ENCODE measurements at places on chromosomes 2 and 18.
A peak's percentile ranks its signal among the peaks of the same experiment; 100 is the strongest.

- no peak for DNase-seq
Measured at GRCh38 chr2:3492951-3493614, 26.2 kb downstream of the ADI1 start.

DNA sequence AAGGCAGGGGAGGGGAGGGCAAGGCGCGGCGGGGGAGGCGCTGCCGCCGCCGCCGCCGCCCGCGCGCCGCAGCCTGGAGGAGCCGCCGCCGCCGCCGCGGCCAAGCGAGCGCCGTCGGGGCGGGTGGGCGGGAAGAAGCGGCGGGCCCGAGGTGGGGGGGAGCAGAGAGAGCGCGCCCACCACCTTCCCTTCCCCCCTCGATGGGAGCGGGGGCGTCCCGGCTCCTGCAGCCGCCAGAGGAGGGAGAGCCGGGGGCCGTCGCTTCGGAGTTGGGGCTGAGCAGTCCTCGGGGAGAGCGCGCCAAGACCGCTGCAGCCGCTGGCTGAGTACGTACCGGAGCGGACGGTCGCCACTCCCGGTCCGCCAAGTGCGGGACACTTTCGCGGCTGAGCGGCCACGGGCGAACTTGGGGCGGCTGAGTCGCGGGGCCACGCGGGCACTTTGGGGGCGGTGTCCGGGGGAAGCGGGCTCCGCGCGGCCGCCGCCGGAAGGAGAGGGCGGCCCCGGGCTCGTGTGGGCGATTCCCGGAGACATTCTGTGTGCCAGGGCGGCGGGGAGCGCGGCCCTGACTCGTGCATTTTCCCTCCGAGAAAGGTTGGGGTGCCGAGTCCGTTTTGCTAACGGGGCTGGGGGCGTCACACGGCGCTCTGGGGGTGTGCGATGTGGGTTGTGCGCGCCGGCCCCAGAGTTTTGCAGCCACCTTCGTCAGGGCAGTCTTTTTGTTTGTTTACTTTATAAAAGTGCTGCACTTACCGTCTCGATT lies at the start of gene NAB1:
TSS of gene NAB1 (plus strand) at position 49 of the 763 bp plus-strand sequence. CDS start 10,094 bp downstream, outside the sequence.
- peak; percentile 47 for DNase-seq

- no peak for DNase-seq
Measured at GRCh38 chr2:157935378-157935906, 59.3 kb upstream of the ACVR1 start.

- peak; percentile 20 for DNase-seq
Measured at GRCh38 chr2:217412721-217413120, 552.9 kb upstream of the TNP1 start.

DNA sequence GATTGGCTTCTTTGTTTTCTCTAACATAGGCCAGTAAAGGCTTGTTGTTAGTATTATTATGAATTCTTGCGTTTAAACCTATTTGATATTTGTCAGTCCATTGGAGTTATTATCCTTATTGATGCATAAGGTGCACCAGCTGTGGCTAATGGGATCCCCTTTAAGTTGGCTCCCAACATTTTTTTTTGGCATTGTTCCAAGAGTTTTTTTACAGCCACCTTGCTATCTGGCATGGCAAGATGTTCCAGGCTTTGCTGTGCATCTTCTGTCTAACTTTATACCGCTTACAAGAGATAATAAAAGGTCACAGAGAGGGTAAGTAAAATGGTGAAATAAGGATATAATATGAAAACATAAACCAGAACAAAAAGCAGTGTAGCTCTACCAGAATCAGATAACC lies 157.5 kb upstream of the TACR1 start:
- peak; percentile 42 for DNase-seq

GRCh38 chr2:202824901-202825300 lies 46.7 kb downstream of the ICA1L start:
- no peak for DNase-seq

DNA sequence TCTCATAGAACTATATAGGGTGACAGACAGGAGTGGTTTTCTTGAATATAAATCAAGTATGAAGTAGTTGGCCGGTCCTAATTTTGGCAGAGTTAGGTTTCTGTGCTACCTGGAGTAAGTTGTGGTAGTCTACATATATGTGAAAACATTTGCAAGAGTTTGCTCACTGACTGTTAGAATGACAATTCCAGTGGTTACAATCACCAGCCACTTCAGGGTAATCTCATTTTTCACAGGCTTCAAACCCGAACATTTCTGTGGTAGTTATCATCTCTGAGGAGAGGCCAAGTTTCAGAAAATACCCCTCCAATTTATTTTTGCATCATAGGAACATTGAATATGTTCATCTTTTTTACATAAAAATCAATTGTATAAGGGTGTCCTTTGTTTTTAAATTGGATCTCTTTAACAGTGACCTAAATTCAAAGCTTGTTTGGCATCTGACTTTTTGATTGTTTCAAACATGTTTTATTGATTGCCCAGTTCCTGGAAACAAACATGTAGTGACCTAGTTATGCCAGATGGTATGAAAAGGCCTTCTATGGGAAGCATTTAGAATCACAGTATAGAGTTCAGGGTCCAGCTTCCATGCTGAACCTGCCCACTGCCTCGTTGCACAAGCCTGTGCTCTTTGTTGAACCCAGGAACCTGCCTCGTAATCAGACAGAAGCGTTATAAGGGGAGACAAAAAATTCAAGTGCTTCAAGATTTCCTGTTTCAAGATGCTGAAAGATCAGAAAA lies 250.6 kb downstream of the LTBP1 start:
- no peak for DNase-seq

- peak; percentile 12 for DNase-seq
Measured at GRCh38 chr18:33507019-33507418, 66.5 kb upstream of the CCDC178 start.

GRCh38 chr2:51789918-51790317 lies 758.0 kb upstream of the NRXN1 start:
- DNase-seq, result no peak

DNA sequence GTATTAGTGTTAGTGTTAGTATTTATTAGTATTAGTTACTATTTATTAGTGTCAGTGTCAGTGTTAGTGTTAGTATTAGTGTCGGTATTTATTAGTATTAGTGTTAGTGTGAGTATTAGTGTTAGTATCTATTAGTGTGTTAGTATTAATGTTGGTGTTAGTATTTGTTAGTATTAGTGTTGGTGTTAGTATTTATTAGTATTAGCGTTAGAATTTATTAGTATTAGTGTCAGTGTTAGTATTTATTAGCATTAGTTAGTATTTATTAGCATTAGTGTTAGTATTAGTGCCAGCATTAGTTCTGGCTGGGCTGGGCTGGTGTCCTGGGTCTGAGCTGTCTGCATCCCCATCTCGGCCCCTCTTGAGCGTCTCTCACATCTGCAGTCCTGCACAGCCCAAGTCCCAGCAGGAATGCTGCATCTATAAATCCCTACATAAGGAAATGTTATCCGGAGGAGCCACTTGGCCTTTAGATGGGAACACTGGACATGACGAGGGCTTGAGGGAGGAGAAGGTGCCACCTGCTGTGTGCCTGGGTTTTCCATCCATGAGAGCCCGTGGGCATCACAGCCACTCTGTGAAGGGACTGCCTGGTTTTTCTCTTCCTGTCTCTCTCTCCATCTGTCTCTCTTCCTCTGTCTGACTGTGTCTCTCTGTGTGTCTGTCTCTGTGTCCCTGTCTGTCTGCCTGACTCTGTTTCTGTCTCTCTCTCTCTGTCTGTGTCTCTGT lies 33.6 kb downstream of the TWIST2 start:
- no peak for DNase-seq

DNA sequence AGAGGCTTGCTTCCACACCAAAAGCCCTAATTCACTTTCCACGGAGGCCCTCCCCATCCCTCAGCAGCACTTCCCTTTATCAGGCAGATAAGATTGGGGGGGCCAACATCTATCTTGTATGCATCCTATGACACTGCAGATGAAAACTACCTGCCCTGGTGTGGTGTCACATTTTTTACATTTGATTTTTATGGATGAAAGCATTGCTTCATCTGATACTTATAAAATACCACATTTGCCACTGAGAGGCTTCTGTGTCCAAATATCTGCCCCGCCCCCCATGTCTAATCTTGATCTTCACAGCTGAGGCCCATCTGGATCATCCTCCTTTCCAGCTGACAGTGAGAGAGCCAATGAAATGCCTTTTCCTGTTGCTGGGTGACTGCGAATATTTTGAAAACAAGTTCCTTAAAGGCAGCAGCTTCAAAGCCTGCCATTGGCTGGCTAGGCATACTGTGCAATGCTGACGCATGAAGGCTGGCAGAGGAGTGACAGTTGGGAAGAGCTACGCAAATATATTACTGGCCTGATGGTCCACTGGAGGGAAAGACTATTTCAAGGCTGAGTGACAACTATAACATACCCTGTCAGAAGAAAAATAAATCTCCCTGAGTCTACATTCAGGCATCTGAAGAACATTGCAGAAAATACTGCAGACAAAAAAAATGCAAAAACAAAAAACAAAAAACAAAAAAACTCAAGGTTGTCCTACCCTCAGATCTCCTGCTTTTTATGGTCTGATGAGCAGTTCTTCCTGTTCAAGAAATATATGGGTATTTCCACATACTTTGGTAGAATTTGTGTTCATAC lies 318.7 kb downstream of the PDE11A start:
- peak; percentile 50 for DNase-seq

DNA sequence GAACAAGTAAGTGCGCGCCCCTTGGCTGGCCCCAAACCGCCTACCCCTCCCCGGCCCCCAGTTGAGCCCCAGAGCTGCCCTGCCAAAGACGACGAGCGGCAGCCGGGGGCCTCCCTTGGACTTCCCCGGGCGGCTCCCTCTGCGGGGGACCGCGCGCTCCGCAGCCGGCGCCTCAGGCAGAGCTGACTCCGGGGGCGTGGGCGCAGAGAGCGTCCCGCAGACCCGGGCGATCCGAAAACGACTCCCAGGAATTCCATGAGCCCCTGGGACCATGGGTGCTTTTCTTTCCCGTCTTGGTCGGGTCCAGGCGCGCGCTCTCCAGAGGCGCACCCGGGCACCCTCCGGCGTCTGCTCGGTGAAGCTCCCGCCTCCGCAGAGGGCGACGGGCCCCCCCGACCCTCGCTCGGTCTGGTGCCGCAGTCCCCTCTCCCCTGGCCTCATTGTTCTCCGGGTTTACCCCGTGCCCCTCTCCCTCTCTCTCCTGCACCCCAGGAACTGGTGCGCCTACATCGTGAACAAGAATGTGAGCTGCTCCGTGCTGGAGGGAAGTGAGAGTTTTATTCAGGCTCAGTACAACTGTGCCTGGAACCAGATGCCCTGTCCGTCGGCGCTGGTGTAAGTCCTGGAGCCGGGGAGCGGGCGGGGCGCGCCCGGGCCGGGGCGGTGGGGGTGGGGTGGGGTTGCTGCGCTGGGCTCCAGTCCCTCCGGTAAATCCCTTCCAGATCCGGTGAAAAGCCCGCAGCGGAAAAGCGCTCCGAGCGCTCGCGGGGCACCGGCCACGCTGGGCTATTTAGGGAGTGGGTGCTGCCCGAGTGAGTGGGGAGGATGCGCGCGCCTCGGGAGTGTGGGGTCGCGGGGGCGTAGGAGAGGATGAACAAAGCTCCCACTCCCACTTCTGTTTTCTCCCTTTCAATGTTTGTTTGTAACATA lies 776 bp downstream of the EMILIN2 start:
- no peak for DNase-seq

DNA sequence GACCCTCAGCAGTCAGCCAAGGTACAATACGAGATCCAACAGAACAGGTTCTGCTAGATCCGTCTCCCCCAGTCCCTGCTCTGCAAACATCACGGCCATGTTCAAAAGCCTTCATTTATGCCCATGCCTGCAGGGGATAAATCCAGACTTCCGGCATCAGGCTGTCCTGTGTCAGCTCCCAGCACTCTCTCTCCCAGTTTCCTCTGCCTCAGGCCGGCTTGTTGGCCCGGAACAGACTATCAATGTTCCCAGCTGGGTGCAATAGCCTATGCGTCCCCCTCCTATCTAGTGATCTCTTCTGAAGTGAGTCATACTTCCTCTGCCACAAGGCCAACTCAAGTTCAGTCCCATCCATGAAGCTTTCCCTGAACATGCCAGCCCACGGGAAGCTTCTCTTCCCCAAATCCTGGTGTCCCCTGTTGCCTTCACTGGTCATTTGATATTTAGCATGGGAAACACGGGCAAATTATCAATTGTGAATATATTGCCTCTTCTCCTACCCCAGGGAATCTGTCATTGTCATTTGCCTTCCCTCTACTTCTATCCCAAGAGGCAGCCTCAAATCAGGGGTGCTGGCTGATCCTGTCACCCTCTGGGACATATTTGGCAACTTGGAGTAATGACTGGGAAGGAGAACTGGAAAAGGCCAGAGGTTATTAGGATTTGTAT lies 51.1 kb downstream of the CAPN13 start:
- no peak for DNase-seq

- DNase-seq, result no peak
Measured at GRCh38 chr2:204298404-204298803, 246.9 kb upstream of the PARD3B start.

GRCh38 chr2:230569298-230569697 lies 143.3 kb upstream of the CAB39 start:
- no peak for DNase-seq

GRCh38 chr2:239475161-239476028 lies 74.6 kb upstream of the HDAC4 start:
- no peak for DNase-seq

GRCh38 chr18:12882453-12883371 lies 1.3 kb downstream of the PTPN2 start:
- DNase-seq, result no peak

GRCh38 chr18:37489998-37490397 lies 75.6 kb downstream of the CELF4 start:
- DNase-seq, result no peak

All from NCI-H2171 (cell line).